Left ventricle myocardium superior (tissue), 1 donor: ENCODE measurements at places on chromosomes 3 and 15.

DNA sequence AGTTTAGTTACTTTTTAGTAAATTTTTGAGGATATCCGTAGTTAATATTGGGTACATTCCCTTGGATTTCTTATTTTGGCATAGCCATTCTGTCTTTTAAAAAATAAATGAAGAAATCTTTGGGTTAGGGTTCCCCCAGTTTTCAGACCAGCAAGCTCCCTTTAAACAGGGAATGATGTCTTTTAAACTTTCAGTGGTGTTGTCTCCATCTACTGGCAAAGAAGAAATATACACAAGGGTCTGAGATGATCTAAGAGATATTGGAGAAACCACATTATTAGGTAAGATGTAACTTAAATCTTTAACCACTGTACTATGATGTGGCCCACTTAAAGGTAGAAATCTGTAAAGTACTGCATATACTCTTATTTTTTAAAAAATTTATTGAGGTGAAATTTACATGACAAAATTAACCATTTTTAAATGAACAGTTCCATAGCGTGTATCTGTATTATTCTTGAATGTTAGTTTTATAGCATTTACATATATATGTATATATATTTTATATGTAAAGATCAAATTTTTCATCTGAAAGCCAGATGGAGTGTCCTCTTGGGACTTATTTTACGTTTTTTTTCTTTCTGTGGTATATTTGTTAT is 35.1 kb upstream of the EIF3J start:
- no peak for DNase-seq

- no peak for DNase-seq
Measured at GRCh38 chr3:148974726-148975125, 16.6 kb upstream of the GYG1 start.

DNA sequence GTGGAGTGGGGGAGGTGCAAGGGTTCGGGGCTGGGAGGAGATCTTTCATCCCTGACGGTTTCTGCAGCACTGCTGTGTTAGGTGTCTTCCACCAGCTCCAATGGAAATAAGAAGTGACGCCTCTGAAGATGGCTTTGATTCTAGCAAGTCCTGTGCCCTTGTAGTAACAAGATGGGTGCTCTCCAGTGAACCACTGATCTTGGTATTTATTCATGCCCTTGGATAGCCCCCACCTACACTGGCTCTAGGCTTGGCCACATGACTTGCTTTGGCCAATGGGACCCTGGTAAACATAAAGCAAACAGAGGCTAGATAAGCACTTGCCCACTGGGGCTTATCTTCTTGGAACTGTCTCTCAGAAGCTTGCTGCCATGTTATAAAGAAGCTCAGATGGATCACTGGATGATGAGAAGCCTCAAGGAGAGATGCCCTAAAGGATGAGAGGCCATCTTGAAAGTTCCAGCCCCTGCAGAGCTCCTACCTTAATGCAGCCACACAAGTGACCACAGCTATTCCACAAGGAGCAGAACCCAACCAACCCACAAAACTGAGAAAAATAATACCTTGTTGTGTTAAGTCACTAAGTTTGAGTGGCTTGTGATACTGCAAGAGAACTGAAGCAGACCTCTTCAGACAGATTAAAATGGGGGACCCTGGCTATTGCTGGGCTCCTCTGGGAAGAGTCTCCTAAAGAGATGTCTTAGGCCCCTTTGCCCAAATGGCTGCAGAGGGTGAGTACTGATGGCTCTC is 137.9 kb downstream of the PDCD6IP start:
- DNase-seq: no peak

GRCh38 chr3:73107676-73108187 is 46.3 kb downstream of the EBLN2 start:
- DNase-seq: no peak

GRCh38 chr3:35120026-35120425 is 519.3 kb upstream of the ARPP21 start:
- no peak for DNase-seq

DNA sequence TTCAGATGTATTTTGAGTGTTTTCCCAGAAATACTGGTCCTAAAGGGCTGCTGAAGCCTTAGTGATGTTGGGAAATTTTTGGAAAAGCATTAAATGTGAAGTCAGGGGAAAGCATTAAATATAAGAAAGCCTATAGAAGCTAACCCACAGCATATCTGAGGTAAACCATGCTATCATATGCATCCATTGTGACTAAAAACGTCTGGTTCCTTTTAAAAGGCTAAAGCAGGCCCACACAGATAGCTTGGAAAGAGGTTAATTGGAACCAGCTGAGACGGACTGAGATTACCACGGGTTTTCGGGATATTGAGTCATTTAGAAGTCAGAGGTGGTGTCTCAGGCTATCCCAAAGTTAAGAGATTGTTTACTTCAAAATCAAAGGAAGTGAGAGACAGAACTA is 78.2 kb downstream of the CYP19A1 start:
- no peak for DNase-seq

- no peak for DNase-seq
Measured at GRCh38 chr3:47791193-47791855, 9.6 kb upstream of the SMARCC1 start.
